ENCODE measurements at places on chromosomes 6 and 20.

DNA sequence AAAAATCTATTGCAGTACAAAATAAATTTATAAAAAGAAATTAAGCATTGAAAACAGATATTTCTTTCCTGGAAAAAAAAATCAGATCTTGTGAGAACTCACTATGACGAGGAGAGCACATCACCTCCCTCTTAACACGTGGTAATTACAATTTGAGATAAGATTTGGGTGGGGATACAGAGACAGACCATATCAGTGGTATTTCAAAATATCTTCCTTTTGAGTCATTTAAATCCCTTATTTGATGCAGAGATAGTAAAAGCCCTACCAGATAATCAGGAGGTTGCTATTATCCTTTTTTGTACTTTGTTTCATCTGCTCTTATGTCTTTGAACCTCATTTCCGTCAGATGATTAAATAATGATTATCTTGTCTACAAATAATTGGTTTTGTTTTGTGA is 800.4 kb downstream of the KIF16B start:
- no peak for DNase-seq

- DNase-seq = no peak
Measured at GRCh38 chr20:46171909-46172308, 53.8 kb downstream of the CD40 start.

GRCh38 chr20:63212792-63213191 is 3.1 kb downstream of the YTHDF1 start:
- no peak for DNase-seq

GRCh38 chr6:42104095-42104803 is 38.2 kb downstream of the C6orf132 start:
- no peak for DNase-seq

DNA sequence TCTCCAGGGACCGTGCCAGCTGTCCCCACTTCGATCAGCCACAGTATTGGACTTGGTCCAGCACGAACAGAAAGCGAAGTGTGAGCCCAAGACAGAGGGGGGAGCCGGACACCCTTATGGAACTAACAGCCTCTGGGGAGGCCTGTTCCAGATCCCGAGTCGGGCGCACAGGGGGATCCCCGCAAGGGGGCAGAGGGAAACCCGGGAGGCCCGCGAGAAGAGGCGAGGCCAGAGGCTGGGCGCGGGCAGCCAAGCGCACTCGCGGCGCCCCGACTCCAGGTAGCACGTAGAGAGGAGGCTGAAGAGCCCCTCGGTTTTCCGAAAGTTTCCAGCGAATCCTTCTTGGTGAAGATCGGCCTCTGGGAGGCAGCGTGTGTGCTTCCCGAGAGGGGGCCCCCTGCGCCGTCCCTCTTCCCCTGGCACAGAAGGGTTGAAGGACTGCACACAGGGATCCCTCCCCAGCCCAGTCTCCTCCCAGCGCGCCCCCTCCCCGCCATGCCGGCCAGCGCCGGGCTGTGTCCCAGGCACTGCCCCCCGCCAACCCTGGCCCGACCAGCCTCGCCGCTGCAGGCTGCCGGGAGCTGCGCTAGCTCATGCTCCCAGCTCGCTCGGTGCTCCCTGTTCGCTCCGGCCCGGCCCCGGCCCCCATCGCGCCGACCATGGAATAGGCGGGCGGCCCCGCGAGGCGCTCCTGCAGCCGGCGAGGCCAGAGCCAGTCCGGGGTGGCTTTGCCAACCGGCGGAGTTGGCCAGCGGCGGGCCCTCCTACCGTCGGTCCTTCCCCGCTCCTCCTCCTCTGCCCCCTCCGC is 577 bp upstream of the SLC24A3 start:
- DNase-seq = no peak

GRCh38 chr6:131399433-131399832 is 173.6 kb upstream of the ARG1 start:
- no peak for DNase-seq

- no peak for DNase-seq
Measured at GRCh38 chr20:32427996-32428395, 69.9 kb downstream of the ASXL1 start.

DNA sequence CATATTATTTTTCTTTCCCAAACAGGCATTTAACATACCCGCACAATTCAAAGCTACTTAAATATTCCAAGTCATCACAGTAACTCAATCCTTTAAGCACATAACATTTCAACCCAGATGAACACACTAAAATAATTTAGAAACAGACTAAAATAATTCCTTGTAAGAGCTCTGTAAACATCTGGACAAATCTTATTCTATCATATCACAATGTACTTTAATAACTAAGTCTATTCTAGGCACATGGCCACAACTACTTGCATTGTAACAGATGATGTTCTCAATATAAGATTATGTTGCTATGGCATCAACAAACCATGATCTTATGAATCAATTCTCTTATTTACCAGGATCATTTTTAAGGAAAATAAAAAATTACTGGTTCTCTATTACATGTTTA is 123.2 kb upstream of the THEMIS start:
- no peak for DNase-seq

DNA sequence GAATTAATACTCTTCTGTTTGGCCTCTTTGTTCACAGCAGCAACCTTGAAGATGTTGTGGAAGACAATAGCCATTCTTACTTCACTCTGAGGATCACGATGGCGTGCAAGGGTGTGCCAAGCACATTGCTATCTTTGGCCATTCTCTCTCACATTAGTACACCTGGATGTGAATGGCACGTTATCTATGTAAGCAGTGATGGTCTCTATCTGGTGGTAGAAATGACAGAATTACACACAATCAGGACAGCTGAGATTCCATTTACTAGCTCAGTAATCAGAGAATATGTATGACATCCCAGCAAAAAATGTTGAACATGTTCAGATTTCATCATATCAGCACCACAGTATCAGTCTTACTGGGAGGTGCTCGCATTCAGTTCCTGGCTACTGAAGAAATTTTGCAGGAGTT is 116.2 kb downstream of the LCA5 start:
- DNase-seq = peak; percentile 40

DNA sequence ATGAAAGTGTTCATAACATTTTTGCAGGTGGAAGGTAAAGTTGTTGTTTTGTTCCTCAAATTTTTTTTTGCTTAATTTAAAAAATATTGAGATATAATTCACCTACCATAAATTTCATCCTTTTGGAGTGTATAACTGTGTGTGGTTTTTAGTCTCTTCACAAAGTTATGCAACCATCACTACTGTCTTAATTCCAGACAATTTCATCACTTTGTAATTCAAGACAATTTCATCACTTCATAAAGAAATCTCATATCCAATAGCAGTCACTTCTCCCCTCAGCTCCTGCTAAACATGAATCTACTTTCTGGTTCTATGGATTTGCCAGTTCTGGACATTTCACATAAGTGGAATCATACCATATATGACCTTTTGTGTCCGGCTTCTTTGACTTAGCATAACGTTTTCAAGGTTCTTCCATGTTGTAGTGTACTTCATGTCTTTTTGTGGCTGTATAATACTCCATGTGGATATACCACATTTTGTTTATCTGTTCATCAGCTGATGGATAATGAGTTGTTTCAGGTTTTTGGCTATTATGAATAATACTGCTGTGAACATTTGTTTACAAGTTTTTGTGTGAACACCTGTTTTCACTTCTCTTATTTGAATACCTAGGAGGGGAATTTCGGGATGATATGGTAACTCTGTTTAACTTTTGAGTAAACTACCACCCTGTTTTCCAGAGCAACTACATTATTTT is 18.8 kb downstream of the ZFAND3 start:
- no peak for DNase-seq

GRCh38 chr20:25321262-25321831 is 69.3 kb downstream of the ABHD12 start:
- no peak for DNase-seq

GRCh38 chr6:121879149-121879548 is 443.7 kb downstream of the GJA1 start:
- DNase-seq = peak; percentile 80

DNA sequence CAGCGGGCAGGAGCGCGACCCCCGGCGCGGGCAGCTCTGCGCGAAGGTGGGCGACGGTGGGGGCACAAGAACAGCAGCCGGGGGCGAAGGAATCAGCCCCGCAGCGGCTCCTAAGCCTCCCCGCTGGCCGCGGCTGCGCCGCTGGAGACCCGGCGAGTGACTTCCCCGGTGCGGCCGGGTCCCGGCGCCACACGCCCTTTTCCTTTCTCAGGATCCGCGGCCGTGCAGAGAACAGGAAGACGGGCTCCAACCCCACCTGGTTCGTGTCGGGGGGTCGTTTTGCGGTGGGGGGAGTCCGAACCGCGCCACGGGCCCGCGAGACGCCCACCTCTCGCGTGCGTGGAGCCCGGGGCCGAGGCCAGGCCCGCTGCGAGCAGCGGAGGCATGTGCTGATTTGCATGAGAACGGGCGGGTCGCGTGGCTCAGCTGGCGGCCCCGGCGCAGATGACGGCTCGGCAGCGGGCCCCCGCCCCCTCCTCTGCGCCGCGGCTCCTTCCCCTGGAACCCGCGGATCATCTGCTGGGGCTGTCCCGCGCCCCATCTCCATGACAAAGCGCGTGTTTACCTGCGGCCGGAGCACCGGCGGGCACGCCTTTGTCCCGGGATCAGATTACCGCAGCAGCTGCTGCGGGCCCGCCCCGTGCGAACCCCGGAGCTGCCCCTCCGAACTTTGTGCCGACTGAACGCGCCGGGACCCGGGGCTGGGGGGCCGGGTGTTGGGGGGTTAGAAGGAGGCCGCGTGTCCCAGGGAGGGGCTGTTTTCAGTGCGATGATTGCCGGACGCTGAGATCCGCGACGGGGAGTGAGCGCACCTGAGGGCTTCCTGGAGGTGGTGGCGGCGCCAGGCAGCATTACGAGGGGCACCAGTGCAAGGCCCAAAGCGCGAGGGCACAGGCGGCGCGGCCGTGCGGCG is 4.9 kb upstream of the DLL1 start:
- DNase-seq = no peak

DNA sequence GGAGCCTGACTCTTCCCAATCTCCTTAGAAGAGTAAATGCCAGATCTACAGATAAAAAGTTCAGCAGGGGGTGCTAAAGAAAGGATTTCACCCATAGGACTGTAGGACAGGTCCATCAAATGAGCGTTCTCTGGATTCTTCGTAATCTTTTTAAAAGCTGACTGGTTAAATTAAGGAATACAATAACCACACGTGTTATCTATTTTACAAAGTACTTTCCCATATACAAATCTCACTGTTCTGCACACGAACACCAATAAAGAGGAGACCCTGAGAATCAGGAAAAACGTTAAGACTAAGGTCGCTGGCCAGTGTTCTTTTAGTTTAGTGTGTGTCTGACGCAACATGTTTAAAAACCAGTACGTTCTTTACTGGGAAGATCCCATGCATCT is 542 bp downstream of the TUBE1 start:
- DNase-seq = peak; percentile 46

DNA sequence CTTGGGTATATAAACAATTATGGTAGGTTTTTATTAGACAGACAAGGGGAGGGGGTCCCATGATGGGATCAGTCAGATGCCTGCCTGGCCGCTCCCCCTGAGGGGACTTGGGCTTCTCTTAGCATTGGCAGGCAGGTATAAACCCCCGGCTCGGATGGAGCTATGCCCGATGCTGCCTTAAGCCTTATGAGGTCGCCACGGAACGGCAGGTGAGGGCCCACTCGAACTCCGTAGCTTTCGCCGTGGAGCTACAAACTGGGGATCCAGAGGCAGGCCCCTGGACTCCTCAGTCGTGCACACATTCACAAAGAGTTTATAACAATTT is 148.8 kb downstream of the TRIM27 start:
- no peak for DNase-seq

- DNase-seq = peak; percentile 78
Measured at GRCh38 chr6:12024699-12025434, 12.8 kb downstream of the HIVEP1 start.

GRCh38 chr20:30500829-30501440 is 756.5 kb upstream of the DEFB115 start:
- no peak for DNase-seq

- no peak for DNase-seq
Measured at GRCh38 chr20:25173886-25174308, 21.6 kb upstream of the ENTPD6 start.

- DNase-seq = peak; percentile 34
Measured at GRCh38 chr6:56096541-56096940, 150.8 kb downstream of the COL21A1 start.

- no peak for DNase-seq
Measured at GRCh38 chr6:42203183-42203582, 8.4 kb upstream of the GUCA1B start.

- DNase-seq = no peak
Measured at GRCh38 chr6:116314878-116315277, 35.1 kb upstream of the TSPYL1 start.

- no peak for DNase-seq
Measured at GRCh38 chr6:25329161-25329817, 50.1 kb downstream of the CARMIL1 start.

- DNase-seq = no peak
Measured at GRCh38 chr6:72916298-72916697, 294.4 kb downstream of the KCNQ5 start.

DNA sequence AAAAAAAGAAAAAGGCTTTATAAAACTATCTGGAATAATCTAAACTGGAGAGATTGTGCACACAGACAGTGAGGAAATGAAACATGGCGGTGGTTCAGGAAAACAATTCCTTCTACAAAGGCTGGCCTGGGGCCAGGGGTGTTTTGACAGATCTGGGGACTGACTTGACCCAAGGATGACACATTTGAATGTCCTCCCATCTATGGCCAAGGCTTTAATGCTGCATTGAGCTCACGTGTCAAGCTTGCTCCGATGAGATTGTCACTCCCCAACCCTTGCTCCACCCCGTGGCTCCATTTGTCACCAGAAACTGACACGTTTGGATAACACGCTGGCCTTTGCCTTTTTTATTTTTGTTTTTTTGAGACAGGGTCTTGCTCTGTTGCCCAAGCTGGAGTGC is 156.1 kb downstream of the ZFP64 start:
- no peak for DNase-seq

DNA sequence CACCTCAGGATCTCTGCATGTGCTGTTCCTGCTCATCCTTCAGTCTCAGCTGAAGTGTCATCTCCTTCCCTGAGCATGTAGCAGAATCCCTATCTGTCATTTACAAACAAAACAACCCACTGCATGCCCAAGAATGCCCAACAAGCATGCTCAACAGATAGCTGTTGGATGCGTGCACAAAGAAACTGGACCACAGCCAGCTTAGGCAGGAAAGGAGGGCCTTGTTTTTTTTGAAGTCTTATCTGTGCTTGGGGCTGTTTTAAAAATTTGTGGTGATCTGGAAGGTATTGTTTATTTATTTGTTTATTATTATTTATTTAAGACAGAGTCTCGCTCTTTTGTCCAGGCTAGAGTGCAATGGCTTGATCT is 18.5 kb upstream of the SLC16A10 start:
- no peak for DNase-seq

DNA sequence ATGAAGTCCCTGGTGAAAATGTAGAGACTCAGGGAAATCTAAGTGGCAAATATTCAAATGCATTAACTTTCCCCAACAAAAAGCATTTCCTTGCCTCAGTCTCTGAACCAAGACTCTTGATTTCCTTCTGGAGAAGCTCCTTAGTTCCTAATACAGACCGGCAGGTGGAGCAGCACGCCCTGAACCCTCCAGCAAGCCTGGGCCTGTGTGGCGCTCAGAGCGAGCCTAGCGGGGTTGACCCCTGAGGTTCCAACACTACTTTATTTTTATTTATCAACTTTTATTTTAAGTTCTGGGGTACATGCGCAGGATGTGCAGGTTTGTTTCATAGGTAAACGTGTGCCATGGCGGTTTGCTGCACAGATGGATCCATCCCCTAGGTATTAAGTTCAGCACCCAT is 50.8 kb downstream of the PACRG start:
- no peak for DNase-seq

GRCh38 chr20:1002682-1003561 is 811 bp upstream of the RSPO4 start:
- DNase-seq = no peak

GRCh38 chr20:23130622-23131140 is 44.6 kb upstream of the CD93 start:
- no peak for DNase-seq

All from astrocyte (in vitro differentiated cells and primary cell).